Fibroblast of the aortic adventitia (primary cell): ENCODE measurements at places on chromosomes 2 and 18.

- no peak for DNase-seq
Measured at GRCh38 chr2:229477269-229477755, 206.2 kb upstream of the PID1 start.

- DNase-seq: no peak
Measured at GRCh38 chr18:80201739-80202138, 45.6 kb downstream of the PARD6G start.

- DNase-seq: peak; percentile 83
Measured at GRCh38 chr2:45778720-45779171, 127.3 kb downstream of the PRKCE start.

DNA sequence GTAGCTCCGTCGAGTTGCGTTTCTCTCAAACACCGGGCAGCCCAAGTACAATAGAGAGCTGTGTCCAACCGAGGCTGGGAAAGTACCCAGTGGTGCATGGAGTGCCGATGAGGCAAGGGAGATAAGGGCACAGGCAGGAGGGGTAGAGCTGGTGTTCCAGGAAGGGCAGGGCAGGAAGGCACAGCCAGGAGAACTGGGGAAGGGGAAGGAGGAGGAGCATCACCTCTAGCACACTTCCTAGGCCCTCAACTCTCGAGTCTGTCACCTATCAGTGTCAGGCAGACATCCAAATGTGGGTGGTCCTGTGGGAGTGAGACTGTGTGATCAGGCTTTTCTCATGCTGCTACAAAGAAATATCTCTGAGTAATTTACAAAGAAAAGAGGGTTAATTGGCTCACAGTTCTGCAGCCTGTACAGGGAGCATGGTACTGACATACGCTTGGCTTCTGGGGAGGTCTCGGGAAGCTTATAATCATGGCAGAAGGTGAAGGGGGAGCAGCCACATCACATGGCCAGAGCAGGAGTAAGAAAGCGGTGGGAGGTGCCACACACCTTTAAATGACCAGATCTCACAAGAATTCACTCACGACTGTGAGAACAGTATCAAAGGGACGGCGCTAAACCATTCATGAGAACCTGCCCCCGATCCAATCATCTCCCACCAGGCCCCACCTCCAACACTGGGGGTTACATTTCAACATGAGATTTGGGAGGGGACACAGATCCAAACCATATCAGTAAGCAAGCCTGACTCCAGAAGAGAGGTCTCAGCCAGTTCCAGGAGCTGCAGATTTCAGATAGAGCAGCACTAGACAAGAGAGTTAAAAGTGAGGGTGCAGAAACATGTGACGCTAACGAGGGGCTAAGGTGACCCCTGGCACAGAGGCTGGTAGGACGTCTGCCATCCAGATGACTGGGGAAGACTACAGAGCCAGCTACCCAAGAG lies 75.7 kb downstream of the MBOAT2 start:
- no peak for DNase-seq

DNA sequence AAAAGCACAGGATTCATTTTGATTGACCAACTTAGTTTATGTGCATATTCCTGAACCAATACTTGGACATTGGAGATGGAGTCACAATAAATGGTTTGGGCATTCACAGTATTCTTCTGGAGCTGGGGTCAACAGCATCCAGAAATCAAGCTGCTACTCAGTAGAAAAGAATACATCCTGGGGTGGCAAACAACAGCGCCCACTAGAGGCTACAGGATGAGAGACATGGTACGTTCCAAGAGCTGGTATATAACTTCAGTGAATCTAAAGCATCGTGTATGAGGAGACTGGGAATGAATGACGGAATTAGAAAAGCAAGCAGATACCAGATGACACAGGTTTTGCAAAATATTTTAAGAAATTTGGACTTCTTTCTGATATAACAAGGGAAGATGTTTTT lies 142.9 kb upstream of the FIGN start:
- DNase-seq: peak; percentile 37

DNA sequence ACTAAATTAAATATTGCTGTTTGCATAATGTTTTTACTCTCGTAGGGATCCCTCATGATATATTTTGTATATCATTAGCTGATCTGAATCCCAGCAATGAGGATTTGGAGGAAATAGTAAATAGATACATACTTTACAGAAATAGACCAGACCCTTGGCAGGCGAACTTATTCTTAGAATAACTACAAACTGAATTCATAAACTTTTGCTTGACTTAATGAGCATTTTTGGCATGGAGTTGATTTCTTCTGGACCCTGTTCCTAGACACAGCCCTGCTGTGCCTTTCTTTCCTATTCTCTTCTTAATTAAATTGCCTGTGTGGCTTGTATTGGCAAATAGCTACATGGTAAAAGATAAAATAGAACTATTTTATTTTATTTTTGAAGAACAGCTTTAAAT lies 145.9 kb downstream of the GREB1L start:
- DNase-seq: no peak

GRCh38 chr2:128600581-128601297 lies 282.1 kb upstream of the HS6ST1 start:
- DNase-seq: no peak

GRCh38 chr2:134640494-134640893 lies 78.3 kb downstream of the TMEM163 start:
- DNase-seq: no peak

GRCh38 chr2:63058144-63058920 lies 7.7 kb downstream of the OTX1 start:
- DNase-seq: peak; percentile 36

DNA sequence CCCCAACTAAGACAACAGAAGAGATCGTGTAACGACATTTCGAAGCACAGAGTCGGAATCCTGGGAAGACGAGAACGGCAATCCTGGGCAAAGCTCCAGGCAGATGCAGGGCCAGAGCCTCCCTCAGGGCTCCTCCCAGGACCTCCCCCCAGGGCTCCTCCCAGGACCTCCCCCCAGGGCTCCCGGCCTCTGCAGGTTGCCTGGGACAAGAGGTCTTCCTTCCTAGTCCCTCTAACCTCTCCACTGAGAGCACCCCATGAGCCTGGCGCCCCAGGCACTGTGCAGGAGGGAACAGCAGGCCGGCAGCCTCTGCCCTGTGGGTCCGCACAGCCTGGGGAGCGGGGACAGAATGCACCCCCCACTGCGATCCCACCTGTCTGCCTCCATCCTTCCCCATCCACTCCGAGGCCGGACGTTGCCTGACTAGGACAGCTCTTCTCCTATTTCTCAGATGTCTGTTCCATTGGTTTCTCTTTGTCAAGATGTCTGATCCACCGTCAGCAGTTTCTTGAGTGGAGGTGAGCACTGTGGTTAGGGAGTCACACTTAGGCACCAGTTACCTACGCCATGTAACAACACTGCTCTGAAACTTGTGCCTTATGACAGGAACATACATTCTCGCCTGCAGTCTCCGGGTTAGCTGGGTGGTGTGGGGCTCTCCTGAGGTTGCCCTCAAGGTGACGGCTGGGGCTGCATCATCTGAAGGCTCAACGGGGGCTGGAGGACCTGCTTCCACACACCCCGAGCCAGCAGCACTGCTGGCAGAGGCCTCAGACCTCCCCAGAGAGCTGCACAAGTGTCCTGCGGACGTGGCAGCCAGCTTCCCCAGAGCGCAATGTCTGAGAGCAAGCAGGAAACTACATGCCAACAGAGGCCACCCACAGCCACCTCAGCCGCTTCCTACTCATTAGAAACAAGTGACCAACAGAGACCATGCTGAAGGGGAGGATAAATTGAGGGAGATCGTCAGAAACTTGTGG lies 28.9 kb downstream of the ADI1 start:
- DNase-seq: no peak

GRCh38 chr2:162114271-162114670 lies 37.8 kb downstream of the GCG start:
- peak; percentile 69 for DNase-seq

GRCh38 chr2:227150222-227150936 lies 13.6 kb downstream of the COL4A4 start:
- DNase-seq: no peak

DNA sequence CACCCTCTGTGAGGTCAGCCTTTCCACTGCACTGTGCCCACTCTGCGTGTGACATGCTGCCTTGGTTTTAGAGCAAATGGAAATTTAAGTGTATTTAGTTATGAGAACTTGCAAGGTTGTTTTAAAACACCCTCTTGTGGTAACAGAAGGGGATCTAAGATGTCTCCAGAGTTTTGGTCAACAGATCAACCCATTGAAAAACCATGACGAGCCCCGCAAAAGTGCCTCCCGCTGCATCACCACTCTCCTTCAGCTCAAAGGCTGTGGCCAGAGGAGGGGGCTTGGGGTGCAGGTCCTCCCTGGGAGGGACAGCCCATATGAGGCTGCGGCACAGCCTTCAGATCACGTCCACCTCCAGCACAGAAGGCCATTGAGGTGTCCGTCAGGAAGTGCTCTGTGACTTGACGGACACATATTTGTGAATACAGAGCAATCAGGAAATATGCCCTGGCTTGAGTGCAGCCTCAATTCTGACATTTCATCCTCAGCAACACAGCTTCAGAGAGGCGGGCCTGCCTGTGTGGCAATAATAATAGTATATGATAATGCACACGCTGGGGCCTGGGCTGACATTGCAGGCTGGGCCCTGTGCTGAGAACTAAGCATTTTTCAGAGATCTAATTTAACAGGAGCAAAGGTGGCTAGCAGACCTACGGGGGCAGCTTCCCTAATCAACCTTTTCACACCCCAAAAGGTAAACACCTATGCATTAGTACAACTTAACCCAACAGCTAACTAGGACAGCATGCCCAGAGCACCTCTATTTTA lies 213.9 kb downstream of the ANAPC1 start:
- DNase-seq: no peak

GRCh38 chr2:29878898-29879297 lies 42.5 kb downstream of the ALK start:
- DNase-seq: no peak

DNA sequence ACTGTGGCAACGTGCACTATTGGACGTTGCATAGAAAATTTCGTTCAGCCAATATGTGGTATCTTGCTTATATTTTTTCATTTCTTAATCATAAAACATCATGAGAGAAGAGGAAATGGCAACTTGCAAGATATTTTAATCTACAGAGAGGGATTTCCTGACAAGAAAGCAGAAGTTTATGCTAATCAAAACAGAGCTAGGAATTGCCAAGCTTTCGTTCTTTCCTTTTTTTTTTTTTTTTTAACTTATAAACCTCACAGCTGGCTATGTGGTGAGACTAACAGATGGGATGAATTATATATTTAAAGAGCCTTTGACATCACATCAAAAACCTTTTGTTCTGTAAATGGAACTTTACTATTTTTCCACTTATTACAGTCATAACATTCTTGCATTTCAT lies 1136.9 kb upstream of the TMEFF2 start:
- peak; percentile 3 for DNase-seq

DNA sequence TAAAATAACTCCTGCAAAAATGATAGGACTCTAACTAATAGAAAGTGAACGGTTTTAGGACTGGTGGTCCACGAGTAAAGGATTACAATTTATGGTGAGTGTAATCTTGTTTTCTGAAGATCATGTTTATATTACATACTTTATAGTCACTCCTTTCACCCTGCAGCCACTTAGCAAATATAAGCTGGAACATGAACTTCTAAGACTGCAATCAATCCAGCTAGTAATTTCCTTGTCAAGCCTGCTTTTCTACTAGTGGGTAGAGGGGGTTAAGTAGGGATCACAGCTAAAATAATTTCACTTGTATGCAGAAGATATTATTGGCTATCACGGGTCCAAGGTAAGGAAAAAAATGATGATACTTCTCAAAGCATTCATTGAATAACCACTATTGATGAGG lies 125.5 kb upstream of the NETO1 start:
- DNase-seq: no peak

- DNase-seq: no peak
Measured at GRCh38 chr2:96802721-96803120, 13.3 kb upstream of the CNNM3 start.

DNA sequence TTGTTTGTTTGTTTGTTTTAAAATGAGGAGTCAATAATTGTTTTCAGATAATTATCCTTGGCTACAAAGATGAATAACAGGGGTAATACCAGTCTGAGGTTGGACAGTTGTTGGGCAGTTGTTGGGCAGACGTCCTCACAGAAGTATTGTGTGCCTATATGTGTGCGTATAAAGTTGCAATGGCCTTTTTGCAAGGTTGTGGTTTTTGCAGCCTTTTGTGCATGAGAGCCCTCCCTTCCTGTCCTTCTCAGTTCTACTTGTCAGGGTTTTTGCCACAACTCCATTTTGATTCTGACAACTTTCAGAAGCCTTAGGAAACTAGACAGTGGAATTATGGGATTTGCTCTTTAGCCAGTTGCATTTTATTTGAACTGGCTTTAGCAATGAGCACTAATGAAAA lies 6.0 kb upstream of the STK39 start:
- no peak for DNase-seq

DNA sequence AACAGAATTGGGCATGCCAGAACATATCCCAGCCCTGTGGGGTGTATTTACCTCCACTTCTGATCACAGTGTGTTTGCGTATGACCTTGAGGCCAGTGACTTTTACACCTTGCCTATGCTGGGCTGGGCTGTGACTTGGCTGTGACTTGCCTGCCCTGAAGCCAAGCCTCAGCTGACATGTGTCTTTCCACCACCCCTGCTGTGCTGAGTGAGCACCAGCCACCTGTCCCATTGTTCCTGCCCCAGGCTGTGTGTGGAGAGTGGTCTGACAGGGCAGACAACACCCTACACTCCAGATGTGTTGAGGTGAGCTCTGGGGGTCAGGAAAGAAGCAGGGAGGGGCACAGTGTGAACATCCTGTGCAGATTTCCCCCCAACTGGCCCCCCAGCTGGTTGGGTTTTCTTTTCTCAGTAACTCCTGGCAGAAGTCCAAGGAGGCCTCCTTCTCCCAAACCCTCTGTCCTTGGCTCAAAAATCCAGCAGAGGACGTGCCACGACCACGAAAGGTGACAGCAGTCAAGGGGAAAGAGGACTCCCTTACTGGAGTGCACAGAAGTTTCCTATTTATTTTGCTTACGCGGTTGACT lies 5.1 kb upstream of the STEAP3 start:
- DNase-seq: peak; percentile 61

DNA sequence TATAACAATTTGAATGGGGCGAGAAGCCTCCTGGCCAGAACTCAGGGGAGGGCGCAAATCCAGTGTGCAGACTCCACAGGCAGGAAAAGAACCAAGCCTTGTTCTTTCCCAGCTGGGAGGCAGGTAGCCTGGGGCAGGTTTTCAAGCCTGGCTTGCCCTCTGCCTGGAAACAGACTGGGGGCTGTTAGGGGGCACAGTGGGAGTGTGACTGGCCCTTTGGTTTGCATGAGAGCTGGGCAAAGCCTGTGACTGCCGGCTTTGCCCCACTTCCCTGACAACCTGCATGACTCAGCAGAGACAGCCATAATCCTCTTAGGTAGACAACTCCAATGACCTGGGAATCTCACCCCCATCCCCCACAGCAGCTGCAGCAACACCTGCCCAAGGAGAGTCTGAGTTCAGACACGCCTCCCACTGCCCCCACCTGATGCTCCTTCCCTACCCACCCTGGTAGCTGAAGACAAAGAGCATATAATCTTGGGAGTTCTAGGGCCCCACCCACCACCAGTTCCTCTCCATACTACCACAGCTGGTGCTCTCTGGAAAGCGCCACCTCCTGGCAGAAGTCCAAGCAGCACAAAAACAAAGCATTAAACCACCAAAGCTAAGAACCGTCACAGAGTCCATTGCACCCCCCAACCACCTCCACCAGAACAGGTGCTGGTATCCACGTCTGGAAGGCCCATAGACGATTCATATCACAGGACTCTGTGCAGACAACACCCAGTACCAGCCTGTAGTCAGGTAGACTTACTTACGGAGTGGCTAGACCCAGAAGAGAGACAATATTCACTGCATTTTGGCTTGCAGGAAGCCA lies 402.5 kb downstream of the STK39 start:
- DNase-seq: no peak

- DNase-seq: peak; percentile 90
Measured at GRCh38 chr2:147910990-147911473, 66.2 kb downstream of the ACVR2A start.
